ENCODE measurements at places on chromosomes 12 and 14.

GRCh38 chr12:109537136-109537535 is 36.2 kb downstream of the MMAB start:
- no peak for DNase-seq

DNA sequence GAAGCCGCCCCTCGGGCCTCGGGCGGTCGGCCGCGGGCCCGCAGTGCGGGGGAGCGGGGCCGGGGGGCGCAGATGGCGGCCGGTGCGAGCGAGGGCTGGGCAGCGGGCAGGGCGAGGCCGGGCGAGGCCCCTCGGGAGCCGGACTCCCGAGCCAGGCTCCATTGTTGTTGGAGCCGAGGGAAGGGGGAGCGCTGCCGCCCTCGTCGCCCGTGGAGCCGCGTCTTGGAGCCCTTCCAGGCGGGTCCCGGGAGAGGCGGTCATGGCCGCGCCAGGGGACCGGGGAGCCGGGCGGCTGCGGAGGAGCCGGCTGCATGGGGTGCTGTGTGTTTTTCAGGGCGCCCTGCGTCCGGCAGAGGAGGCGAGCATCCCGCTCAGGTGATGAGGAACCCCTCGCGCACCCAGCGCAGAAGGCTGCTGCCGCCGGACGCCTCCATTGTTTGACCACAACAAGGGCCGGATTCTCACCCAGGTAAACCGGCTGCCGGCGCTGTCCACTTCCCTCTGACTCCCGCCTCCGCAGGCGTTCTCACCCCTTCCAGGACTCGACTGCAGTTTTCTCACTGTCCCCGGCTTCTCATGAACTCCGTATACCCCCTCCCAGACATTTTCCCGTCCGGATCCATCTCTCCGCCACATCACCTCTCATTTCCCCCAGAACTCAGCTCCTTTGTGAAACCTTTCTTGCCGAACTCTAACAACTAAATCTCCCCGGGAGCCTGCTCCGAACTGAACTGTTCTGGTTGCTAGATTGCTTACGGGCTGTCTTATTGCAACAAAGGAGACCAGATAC is 732 bp downstream of the ZNF664 start:
- DNase-seq = no peak

GRCh38 chr12:39875721-39876120 is 230.2 kb downstream of the SLC2A13 start:
- DNase-seq = no peak

DNA sequence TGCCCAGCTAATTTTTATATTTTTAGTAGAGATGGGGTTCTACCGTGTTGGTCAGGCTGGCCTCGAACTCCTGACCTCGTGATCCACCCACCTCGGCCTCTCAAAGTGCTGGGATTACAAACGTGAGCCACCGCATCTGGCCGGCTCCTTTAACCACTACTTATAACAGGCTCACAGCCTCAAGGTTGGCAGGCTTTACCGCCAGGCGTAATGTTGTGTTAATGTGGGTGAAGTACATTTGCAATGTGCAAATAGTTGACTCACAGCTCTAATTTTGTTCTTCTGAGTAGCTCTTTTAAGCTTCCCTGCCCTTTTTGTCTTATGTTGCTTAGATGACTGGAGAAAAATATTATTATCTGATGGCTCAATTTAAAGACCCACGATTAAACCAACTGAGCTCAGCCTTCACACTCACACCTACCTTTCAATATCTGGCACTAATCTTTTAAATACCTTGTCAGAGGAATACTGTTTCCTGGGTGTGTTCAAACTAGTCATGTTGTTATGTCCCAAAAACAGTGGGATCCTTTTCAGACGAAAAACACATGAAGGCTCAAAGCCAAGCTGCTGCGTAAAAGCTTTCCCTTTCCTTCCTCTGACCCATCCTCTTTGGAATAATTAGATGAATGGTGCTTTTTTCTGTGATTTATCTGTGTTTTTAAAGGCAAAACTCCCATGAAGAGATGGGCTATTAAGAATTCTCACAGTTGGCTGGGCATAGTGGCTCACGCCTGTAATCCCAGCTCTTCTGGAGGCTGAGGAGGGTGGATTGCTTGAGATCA is 57.2 kb upstream of the USP44 start:
- no peak for DNase-seq

Data from renal pelvis (tissue), 12 donors.